ENCODE measurements at places on chromosomes 7 and 10.

- no peak for DNase-seq
These were observed 963.2 kb upstream of the CELF2 start for GRCh38 chr10:10054466-10054865.

GRCh38 chr7:116021237-116021636 lies 9.3 kb downstream of the TFEC start:
- DNase-seq, result no peak

DNA sequence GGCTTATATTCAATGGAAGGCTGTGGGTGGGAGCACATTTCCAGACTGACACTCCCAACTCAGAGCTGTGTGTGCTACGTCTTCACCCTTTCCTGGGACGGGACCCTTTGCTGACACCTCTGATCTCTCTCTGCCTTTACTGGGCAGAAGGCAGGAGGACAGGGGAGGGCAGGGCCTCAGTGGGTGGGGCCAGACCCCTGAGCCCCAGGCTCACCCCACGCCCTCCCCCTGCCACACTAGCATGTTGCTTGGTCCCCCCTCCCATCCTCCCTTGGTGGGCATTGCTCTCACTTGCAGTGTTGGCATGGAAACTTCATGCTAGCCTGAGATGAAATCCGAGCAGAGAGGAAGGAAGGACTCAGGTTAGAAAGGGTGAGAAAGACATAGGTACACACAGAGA lies 18.4 kb downstream of the TMEM273 start:
- no peak for DNase-seq

DNA sequence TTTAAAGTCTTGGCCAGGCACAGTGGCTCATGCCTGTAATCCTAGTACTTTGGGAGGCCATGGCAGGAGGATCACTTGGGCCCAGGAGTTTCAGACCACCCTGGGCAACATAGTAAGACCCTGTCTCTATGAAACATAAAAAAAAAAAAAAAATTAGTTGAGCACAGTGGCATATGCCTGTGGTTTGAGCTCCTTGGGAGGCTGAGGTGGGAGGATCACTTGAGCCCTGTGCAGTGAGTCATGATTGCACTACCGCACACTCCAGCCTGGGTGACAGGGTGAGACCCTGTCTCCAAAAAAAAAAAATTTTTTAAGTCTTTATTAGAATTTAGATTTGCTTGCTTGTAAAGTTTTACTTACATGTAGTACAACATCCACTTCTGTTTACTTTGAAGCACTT lies 14.0 kb downstream of the WNT2 start:
- no peak for DNase-seq

DNA sequence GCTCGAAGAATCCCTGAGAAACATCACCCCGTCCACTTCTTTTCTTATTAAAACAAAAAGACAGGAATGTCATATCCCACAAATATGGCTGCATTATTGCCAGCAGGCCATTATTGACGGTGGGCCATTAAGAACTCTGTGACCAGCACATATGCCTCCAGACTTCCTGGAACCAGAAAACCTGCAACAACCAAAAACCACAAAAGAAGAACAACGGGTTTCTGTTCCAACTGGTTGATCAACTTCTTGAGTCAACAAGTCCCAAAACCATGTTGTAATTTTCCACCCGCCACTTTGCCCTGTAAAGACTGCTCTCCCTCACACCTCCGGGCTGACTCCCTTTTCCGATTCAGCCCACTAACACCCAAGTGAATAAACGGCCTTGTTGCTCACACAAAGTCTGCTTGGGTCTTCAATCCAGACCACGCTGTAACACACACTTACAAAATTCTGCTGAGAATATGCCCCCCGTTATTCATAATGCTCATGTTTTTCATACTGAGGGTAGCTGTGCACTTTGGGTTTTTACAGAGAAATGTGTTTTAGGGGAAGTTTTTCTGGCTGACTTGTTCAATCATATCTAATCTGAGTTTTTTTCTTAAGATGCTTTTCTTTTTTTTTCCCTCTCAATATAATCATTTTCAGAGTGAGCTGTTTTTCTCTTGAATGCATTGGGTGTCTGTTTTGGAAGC lies 20.7 kb downstream of the ZNF107 start:
- DNase-seq, result no peak

DNA sequence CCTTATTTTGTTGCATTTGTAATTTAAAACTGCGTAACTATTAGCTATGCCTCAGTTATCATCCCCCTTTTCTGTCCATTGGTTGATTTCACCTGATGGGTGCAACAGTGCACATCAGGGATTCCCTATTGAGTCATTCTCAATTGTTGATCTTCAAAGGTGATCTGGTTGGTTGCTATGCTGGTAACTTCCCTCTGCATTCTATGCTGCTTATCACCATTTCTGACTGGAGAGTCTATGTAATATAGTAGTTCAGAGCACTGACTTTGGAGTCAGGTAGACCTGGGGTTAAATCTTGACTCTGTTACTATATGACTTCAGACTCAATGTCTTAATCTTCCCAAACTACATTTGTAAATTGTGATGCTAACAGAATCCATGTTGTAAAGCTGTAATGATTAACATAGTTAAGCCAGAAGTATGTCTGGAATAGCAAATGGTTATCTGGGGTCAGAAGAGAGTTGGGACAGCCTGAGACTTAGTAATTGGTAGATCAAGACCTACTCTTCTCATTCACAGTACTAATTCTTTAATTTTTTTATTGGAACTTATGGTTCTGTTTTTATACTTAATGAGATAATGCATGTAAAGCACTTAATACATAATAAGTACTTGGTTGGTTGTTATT lies 38.1 kb downstream of the EXOC6 start:
- DNase-seq, result no peak

GRCh38 chr10:20596065-20596755 lies 300.9 kb downstream of the NEBL start:
- no peak for DNase-seq

DNA sequence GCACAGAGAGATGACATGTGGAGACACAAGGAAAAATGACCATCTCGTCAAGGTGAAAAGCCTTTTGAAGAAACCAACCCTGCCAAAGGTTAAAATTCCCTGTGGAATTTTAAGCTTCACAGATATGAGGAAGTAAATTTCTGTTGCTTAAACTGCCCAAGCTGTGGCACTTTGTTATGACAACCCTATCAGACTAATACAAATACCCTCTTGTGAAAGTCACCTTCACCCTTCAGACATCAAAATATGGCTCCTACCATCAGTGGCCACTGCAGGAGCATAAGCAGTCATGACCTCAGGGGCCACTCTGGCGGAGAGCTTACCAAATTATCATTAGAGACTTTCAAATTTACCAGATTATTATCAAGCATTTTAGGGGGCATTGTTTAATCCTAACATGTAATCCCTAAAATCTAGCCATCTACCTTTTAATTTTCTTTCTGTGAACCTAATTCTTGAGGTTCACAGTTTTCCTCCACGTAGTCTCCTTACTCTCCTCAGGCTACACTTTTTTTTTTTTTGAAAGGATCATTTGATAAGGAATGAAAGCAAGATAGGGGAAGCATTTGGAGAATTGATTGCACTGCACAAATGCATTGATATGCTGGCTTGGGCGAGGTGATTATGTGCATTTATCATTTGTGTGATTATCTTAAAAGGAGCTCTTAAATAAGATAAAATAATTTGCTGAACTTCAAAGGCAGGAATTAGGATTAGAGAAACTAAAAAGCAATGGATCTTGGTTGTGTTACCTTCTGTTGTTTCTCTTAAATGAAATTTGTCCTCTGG lies 90.3 kb downstream of the TMEM168 start:
- DNase-seq, result no peak

DNA sequence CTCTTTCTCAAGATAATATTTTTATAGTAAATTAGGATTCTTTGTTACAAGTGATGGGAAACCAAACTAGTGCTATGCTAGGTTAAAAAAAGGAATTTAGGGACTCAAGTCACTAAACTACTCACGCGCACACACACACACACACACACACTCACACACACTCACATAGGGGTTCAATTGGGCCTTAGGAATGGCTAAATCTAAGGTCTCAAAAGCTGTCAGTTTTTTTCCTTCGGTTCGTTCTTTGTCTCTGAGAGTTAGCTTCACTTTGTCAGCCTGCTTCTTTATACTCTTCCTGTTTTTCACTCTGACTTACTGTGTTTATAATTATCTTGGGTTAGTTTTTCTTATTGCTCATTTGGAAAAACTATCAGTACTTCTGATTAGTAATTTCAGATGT lies 138.9 kb downstream of the ADK start:
- no peak for DNase-seq

GRCh38 chr10:70555371-70555770 lies 47.2 kb downstream of the PRF1 start:
- no peak for DNase-seq

DNA sequence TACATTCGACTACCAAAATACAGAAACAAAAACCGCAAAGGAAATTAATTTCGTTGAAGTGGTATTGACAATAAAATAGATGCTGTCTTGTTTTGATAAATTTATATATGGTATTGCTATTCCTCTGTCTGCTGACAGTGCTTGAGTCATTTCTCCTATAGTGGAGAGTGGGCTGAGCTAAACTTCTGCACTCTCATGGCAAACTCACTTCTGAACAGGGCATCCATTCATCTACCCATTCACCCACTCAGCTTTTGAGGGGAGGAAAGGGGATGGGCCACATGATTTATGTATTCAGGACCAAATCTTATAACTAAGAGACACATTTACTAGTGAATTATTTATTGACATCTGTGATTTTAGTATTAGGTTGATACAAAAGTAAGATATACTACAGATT lies 137.6 kb upstream of the PLXNA4 start:
- no peak for DNase-seq

GRCh38 chr10:102540023-102540422 lies 36.3 kb downstream of the SUFU start:
- DNase-seq, result no peak

- no peak for DNase-seq
These were observed 607.7 kb upstream of the FOXK1 start for GRCh38 chr7:4074407-4074806.

- DNase-seq, result no peak
These were observed 644 bp downstream of the BUD23 start for GRCh38 chr7:73683788-73684693.

DNA sequence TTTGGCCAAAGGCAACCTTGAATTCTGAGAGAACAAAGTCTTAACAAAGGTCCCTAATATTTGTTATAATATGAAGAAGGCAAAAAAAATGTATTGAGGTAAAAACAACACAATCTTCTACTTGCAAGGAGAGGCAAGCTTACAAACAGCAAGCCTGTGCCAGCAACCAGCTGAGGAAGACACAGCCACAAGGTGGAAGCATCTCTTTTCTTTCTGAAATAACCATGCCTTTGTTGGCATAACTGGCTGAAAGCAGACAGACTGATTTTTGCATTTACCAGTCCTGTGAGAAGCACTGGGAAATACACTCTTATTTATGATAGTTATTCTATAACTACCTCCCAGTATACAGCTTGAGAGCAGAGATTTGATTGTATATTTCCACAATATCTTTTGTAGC lies 292.0 kb downstream of the PHTF2 start:
- DNase-seq, result no peak

DNA sequence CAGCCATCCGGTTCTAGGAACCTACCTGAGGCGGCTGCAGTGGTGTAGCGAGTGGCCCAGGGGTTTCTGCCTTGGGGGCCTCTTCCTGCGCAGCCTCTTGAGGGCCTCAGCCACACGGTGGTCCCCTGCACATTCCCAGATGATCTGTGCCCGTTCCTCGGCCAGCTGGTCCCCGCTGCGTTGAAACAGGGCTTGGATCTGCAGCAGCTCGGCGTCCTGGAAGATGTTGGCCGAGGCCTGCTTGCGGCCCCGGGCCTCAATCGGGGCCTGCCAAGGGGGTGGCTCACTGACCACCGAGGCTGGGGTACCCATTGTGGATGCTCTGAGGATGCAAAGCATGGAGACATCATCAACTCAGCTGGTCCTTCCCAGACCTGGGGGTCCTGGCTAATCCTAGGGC lies 7.4 kb downstream of the AVPI1 start:
- no peak for DNase-seq

DNA sequence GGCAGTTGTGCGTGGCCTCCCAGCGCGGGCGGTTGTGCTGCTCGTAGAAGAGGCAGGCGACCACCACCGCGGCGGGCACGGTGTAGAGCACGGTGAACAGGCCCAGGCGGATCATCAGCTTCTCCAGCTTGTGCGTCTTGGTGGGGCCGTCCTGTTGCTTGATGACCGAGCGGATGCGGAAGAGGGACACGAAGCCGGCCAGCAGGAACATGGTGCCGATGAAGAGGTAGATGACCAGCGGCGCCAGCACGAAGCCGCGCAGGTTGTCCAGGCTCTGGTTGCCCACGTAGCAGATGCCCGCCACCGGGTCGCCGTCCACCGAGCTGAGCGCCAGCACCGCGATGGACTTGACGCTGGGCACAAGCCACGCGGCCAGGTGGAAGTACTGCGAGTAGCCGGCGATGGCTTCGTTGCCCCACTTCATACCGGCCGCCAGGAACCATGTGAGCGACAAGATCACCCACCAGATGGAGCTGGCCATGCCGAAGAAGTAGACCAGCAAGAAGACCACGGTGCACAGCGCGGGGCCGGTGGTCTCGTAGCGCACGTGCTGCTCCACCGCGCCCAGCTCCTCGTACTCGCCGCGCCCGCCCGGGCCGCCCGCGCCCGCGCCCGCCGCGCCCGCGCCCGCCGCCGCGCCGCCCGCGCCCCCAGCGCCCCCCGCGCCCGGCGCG lies 2.2 kb downstream of the FZD8 start:
- no peak for DNase-seq

- DNase-seq, result no peak
These were observed 106.7 kb downstream of the CUX1 start for GRCh38 chr7:101924171-101924570.

- no peak for DNase-seq
These were observed 64.7 kb downstream of the ADCY1 start for GRCh38 chr7:45638916-45639315.

DNA sequence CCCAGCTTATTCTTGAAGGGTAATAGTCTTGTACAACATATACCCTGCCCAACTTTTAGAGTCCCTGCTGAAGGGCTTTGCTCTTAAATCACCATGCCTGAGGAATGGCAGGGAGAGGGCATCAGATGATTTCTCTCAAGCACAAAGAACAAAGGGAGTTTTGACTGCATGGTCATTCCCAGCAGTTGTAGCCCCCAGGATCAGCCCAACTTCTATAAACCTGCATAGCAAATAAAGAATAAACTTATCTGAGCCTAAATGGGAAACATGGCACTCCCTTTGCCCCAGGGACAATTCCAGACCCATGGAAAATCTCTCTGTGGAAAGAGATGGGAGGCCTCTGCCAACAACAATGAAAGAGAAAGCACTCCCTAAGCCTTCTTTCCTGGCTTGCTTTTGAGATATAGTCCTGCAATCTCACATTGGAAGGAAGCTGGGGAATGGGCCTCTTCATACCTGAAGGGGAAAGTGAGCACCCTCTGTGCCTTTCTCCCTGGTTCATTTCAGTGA lies 18.7 kb downstream of the CADPS2 start:
- no peak for DNase-seq

- no peak for DNase-seq
These were observed 47.6 kb downstream of the CYP26A1 start for GRCh38 chr10:93121311-93121710.

- no peak for DNase-seq
These were observed 77.7 kb upstream of the DIP2C start for GRCh38 chr10:767211-767610.

DNA sequence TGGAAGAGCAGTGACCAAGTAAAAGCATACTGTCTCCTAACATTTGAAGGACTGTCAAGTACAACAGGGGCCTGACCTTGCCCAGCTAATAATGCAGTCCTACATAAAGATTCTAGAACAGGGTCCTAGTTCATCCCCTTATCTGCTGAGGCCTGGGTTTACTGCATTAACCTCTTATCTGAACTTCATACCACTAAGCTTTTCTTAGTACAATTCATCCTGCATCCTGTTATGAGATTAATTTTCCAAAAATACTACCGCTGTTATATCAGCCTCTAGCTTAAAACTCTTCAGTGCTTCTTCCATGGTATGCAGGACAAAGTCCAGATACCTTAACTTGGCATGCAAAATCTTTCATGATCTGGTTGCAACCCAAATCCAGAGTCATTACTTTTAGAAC lies 72.5 kb downstream of the CHRM2 start:
- no peak for DNase-seq
